ENCODE measurements at places on chromosomes 11 and 22.

GRCh38 chr11:16909359-16910035 is 104.7 kb downstream of the PLEKHA7 start:
- no peak for DNase-seq

GRCh38 chr11:117997823-117998579 is 11.8 kb downstream of the IL10RA start:
- no peak for DNase-seq

DNA sequence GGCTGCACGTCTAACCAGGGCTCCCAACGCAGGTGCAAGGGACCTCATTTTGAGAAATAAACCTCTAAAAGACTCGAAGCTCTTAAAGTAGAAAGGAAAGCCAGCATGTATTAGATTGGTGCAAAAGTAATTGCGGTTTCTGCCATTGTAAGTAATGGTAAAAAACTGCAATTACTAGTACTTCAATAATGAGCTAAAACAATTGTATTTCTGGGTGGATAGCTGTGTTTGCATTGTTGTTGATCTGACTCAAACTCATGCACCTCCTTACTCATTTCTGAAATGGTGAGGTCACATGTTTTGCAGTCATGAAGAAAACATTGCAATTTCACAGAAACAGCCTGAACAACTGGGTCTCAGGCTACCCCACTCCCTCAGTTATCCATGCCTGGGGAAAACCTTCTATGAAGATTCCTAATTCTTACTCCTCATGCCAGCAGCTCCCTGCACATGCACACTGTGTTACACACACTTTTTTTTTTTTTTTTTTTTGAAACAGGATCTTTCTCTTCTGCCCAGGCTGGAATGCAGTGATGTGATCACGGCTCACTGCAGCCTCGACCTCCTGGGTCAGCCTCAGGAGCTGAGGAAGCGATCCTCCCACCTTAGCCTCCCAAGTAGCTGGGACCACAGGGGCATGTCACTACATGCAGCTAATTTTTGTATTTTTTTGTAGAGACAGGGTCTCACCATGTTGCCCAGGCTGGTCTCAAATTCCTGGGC is 24.6 kb downstream of the VWCE start:
- no peak for DNase-seq

GRCh38 chr22:46195487-46196165 is 45.3 kb downstream of the PPARA start:
- peak; percentile 56 for DNase-seq

DNA sequence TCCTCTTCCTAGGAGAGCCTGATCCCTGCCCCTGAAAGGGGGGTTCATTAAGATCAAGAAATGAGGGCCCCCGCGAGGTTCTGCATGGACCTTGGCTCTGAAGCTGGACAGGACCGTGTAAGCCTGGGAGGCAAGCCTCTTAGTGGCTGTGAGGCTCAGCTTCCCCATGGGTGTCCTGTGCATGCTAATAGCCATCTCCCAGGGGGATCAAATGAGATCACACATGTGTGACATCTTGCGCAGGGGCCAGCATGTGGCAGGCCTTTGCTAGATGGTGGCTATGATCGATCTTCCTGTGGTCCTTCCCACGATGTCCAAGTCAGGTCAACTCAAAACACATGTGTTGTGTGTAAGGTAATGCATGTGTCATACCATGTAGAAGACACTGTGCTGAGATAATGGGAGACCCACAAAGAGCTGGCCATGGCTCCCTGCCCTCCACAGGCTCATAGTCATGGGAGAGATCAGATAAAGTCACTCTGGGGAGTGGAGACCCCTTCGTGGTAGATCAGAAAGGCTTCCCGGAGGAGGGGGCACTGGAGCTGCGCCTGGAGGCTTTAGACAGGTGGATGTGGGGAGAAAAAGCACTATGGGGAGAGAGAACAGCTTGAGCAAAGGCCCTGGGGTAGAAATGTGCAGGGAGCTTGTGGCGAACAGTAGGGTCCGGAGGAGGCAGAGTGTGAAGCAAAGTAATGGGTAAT is 3.7 kb downstream of the RAC2 start:
- no peak for DNase-seq

- no peak for DNase-seq
Measured at GRCh38 chr11:130304651-130305050, 10.1 kb downstream of the ZBTB44 start.
